ENCODE measurements at places on chromosomes 16 and 17.

DNA sequence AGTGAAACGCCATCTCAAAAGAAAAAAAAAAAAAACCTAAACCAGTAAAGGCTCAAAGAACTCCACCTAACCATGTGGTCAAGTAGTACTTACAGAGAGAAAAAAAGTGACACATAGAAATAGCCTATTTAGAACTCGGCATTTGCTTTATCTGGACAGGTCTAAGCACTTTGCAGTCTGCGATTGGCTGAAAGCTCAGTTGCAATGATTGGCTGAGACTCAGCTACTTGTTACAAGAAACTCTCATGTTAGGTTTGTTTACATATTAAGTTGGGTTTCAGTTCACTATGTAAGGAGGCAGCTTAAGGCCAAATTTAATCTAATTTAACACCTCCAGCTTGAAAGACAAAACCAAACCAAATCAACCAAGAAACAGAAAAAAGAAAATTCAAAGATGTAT, 19.1 kb downstream of the ABCC3 start:
- DNase-seq: no peak

DNA sequence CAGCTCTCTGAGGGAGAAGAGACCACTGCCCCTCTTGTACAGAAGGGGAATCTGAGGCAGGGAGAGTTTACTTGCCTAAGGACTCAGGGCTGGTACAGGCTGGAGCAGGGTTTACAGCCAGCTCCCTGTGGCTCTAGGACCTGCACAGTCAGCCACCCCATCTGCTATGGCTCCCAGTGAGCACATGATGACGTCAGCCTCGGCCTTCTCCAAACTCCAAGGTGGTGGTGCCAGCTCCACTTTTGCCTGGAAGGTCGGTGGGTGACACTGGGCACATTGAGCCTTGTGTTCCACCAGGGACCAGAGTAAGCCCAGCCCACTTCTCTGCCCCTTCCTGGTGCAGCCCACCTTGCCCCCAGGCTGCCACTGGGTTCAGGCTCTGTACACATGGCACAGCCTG, 202.2 kb downstream of the ENGASE start:
- DNase-seq: no peak

- DNase-seq: no peak
Measured at GRCh38 chr17:75847614-75848522, 3.7 kb upstream of the UNC13D start.

DNA sequence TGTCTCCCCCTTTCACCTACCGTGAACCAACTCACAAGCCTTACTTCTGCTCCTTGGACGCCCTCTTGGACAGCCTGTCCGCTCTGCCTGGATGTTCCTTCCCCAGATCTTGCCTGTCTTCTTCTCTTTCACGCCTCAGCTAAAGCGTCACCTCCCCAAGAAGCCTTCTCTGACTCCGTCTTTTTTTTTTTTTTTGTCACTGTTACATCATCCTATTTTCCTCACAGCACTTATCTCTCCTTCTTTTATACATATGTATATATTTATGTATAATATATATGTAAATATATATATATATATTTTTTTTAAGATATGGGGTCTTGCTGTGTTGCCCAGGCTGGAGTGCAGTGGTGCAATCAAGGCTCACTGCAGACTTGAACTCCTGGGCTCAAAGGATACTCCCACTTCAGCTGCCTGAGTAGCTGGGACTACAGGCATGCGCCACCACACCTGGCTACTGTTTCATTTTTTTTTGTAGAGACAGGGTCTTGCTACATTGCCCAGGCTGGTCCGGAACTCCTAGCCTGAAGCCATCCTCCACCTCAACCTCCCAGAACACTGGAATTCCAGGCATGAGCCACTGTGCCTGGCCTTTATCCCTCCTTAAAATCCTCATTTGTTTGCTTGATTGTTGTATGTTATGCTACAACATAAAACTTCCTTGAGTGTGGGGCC, 16.5 kb upstream of the AKTIP start:
- DNase-seq: no peak

DNA sequence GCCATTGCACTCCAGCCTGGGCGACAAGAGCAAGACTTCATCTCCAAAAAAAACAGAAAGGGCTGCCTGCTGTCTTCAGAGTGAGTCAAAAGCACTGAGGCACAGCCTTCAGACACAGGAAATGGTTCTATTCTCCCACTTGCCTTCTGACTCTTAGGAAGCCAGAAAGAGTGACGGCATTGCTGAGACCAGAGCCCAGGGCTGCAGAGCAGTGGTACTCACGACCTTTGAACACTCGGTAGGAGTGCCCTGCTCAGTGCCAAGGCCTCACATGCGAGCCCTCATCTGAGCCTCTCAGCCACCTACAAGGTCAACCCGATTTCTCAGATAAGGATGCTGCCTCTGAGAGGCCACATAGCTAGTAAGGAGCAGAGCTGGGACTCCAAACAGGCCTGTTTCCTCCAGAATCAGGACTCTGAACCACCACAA, 3.5 kb upstream of the ITGAE start:
- DNase-seq: no peak

DNA sequence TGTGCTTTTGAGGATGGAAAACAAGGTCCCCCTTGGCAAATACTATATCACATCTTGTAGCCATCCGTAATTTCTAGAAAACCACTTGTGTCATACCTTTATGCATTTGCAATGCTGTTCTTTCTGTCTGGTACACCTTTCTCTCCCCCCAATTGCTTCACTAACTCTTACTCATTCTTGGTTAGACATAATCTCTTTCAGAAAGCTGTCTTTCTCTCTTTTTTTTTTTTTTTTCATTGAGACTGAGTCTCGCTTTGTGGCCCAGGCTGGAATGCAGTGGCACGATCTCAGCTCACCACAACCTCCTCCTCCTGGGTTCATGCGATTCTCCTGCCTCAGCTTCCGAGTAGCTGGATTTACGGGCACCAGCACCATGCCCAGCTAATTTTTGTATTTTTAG, 94.9 kb upstream of the C17orf78 start:
- DNase-seq: no peak

DNA sequence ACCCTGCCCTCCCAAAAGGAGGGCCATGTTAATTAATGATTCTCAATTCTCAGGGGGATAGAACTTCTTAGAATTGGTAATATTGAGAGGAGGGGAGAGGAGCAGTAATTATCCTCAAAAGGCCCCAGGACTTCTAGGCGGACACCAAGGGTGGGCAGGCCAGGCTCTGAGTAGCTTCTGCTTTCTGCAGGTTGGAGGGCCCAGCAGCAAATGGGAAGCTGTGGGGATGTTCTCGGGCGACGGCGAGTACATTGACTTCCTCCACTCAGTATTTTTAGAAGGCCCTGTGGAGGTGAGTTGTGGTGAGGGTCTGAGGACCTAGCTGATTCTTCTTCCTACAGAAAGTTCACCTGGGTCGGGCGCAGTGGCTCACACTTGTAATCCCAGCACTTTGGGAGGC, 57.5 kb downstream of the DNAH2 start:
- DNase-seq: no peak

- DNase-seq: no peak
Measured at GRCh38 chr16:47096297-47096696, 47.4 kb downstream of the NETO2 start.

DNA sequence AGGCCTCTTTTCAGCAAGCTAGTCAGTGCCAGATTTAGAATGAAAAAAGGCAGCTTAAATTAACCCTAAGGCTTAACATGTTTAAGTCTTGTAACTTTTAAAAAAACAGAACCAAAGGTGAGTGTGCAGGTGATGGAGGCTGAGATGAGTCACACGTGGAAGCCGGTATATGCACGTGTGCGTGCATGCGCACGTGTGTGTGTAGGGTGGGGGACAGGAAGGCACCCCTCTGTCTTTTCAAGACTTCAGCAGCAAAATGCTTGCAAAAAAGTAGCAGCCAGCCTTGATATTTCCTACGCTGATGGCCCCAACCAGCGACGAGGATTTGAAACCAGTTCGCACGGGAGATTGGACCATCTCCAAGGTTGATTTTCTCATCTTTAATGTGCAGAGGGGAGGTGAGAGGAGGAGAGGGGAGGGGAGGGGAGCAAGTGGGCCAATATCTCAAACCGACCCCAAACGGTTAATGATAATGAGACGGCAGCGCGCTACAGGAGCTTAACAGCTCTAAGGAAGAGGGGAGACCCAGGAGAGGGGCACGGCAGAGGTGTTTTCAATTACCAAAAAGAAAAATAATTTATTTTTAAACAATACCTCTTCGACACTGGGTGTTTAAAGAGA, 154.7 kb downstream of the ZNF423 start:
- no peak for DNase-seq

DNA sequence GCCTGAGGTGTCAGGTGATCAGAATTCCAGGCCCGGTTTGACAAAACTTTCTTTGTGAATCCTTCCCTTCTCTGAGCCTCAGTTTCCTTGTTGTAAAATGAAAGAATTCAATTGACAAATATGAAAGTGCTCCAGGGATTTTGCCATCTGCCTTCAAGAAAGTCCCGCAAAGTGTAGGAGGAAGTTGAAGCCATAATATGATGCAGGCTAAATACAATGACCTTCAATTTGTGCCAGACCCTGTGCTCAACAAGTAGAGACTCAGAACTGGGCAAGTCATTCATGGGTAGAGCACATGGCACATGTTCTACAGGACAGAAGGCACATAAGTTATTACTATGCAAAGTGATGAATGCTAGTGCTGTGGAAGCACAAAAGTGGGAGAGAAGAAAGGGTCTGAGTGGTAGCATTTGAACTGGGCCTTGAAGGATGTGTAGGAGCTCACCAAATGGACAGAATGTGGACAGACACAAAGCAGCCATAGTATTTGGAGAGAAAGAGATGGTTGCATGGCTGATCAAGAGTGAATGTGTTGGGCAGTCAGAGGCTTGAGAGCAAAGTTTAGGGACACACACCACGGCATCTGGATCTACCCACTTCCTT, 2.4 kb upstream of the SCIMP start:
- DNase-seq: no peak

GRCh38 chr17:4201226-4201625, 58.2 kb downstream of the CYB5D2 start:
- DNase-seq: no peak

DNA sequence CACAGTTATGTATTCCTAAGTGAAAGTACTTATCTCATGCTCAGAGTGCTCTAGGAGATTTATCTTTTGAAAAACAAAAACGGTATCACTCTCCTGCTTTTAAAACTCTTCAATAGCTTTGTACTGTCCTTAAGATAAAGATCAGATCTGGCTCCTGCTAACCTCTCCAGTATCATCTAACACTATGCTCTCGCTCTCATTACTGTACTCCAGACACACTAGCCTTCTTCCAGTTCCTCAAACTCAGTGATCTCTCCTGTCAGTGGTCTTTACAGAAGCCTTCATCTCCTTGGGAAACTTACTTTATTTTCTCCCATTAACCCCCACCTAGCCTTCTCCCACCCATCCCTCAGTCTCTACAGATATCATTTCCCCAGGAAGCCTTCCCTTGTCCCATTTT, 10.1 kb downstream of the ULK2 start:
- DNase-seq: no peak

DNA sequence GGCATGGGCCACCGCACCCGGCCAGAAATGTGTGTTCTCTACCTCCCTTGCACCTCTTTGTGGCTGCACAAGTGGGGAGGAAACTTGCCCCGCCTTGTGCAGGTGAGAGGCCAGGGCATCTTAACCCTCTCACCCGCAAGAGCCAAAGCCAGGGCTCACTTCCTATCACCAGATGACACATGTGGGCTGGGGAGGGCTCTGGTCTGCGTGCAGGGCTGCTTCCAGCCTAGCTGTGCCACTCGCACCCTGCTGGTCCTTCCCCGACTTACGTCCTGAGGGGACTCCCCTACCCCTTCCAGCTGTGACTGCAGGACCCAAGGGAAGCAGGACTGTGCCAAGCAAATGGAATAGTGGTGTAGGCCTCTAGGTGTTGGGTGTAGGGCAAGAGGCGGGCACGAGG, 6.9 kb downstream of the MIEF2 start:
- DNase-seq: no peak

DNA sequence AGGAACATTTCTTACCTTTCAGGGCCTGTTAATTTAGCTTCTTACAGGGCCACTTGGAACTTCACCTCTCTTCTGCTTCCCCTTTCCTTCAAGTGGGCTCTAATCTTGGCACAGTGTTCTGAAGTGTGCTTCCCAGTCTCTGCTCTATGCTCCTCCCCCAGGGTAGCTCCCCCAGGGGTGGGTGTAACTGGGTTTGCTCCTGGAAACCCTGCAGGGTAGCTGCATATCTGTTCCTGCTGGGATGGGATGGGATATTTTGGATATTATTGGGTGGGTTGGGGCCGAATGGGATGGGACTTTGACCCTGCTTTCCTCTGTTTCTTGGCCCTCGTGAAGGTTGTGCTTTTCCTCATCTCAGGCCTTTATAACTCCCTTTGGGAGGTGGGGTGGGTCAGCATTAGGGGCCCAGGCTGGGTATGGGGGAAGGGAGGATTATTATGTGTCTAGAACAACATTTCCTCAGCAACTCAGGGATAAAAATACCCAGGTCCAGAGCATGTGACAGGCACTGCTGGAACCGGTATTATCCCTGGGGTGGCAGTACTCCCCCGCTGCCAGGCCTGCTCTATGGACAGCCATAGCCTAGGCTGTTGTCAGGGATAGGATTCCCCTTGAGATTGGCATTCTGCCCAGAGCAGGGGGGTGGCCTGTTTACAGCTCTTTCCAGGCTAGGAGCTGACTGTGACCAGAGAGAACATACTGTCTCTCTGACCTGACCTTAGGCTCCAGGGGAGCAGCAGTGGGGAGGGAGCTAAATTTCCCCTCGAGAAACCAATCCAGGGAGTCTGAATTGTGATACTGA, 5.0 kb downstream of the NFE2L1 start:
- no peak for DNase-seq

- DNase-seq: no peak
Measured at GRCh38 chr16:69093974-69094373, 11.5 kb upstream of the HAS3 start.

GRCh38 chr17:43006639-43007551, at the start of gene IFI35:
TSS of gene IFI35 (plus strand) at chr17:43006784. CDS start at chr17:43006948, 164 bp downstream.
- peak; percentile 69 for DNase-seq

- DNase-seq: no peak
Measured at GRCh38 chr16:68599586-68599985, 45.5 kb upstream of the CDH3 start.

GRCh38 chr17:66438101-66438500, 135.7 kb downstream of the PRKCA start:
- DNase-seq: no peak

DNA sequence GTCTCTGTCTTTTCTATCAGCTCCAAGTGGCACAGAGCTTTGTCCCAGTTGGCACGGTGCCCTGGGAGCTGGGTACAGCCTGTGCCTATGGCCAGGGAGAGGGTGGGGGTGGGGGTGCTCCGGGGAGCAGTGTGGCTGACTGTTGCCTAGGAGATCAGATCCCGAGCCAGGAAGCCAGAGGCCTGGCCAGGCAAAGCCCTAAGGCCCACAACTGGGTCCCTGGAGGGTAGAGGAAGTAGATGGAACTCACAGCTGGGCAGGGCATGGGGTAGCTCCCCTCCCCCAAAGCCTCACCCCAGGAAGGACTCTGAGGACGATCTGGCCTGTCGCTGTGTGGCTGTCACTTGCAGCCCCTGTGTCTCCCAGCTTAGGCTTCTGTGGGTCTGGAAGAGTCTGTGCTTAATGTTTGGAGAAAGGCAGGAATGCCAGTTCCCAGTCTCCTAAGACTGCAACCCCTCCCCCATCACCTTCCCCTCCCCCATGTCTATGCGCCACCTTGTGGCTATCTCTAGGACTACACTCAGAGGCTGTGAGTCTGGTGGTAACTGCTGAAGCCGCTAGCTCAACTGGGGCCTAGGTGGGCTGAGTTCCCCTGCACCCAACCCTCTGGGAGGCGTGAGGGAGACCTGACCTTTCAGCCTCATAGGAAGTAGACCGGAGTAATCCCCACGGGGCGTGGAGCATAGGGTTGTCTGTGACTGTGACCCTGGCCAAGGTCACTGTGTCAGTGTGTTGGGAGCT, 12.6 kb downstream of the THRA start:
- DNase-seq: no peak

Data from stimulated activated CD8-positive, alpha-beta memory T cell treated with anti-CD3 and anti-CD28 coated beads, Interleukin-15, amount 100 ng/mL, for 4 hours (primary cell).